ENCODE measurements at places on chromosomes 3 and 15.

GRCh38 chr3:110344487-110344886 lies 727.1 kb upstream of the NECTIN3 start:
- DNase-seq: no peak

GRCh38 chr3:20307383-20307782 lies 121.4 kb upstream of the SGO1 start:
- no peak for DNase-seq

DNA sequence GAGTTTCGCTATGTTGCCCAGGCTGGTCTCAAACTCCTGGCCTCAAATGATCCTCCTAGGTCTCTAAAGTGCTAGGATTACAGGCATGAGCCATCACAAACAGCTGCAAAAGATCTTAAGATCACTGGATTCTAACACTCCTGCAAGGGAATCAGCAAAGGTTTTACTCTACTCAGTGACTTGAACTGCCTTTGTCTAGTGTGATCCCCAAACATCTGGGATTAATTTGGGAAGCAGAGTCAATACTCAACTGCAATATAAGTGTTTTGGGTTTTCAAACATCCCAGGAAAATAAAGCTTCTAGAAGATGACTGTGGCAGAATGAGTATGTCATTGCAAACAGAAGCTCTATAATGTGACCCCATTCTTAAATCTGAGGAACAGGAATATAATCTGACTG lies 7.2 kb downstream of the SPG21 start:
- no peak for DNase-seq

DNA sequence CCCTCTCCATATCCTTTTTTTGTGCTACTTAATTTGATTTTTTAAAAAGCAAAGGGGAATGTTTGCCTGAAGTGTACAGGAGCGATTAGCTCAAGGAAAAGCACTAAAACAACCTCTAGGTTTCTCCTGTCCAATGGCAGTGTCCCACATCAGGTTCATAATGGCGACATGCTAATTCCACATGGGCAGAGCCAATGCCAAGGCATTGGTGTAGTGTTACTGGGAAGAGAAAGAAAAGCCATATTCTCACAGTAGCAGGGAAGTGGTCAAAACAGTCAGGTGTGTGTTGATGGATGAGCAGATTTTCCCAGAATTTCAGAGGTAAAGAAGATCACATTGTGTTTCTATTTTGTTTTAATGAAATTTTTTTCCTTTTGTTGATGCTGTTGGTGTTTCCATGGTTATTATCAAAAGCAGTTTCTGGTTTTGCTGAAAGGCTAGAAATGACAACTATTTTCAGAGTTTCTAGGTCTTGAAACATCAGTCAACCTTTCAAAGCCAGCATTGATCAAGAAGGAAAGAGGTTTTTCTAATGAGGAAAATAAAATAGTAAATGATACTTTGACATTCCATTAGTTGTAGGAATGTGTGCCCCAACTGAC lies 65.2 kb downstream of the FNDC3B start:
- DNase-seq: no peak

DNA sequence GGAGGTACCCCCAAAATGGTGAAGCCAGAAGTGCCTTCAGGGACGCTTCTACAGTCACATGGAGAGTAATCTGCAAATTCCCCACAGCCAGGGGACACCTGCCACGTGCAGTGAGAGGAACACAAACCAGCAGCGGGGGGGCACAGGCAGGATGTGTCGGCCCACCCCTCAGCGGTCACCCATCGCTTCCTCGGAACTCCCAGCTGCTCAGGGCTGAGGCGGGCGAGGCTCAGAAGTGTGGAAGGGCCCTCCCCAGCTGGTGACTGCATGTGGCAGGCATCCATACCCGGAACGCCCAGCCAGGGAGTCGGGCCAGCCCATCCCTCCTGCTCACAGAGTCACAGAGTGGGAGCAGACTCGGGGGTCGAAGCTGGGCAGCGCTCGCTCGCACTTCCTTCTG lies 63.7 kb downstream of the SLC12A8 start:
- DNase-seq: peak; percentile 35

- no peak for DNase-seq
Measured at GRCh38 chr15:65870889-65871533, 1.7 kb downstream of the RAB11A start.

DNA sequence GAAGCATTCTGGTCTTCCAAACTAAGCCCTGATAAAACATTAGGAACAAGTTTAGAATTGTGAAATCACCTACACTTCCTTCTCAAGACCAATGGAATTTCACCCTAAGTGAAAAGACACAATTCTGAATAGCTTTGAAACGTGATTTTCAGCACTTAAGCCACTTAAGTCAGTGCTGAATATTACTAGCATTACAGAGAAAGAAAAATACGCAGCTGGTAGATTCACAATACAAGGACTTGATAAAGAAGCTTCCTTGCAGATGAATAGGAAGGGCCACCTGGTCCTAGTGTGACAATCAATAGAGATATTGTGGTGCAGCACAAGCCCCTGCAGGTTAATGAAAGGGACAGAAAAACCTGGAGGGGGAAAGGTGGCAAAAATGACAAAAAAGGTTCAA lies 353.1 kb upstream of the ALCAM start:
- DNase-seq: no peak

- DNase-seq: no peak
Measured at GRCh38 chr3:88987776-88988175, 119.6 kb upstream of the EPHA3 start.

DNA sequence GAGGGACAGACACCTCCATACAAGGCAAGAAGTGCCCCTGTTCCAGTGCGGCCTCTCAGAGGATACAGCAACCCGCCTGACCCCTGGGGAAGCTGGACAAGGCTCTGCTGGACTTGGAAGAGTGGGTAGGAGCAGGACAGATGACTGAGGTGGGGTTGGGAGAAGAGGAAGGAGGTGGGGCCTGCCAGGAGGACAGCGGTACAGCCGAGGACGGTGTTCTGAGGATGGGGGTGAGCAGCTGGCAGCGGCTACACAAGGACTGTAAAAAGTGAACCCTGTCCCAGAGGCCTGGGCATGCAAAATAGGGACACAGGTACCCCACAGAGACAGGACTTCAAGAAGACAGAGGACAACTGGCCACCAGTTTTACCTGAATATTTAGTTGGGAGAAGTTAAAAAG lies 23.5 kb upstream of the ELP6 start:
- no peak for DNase-seq

GRCh38 chr3:173513123-173513522 lies 115.6 kb downstream of the NLGN1 start:
- DNase-seq: no peak

DNA sequence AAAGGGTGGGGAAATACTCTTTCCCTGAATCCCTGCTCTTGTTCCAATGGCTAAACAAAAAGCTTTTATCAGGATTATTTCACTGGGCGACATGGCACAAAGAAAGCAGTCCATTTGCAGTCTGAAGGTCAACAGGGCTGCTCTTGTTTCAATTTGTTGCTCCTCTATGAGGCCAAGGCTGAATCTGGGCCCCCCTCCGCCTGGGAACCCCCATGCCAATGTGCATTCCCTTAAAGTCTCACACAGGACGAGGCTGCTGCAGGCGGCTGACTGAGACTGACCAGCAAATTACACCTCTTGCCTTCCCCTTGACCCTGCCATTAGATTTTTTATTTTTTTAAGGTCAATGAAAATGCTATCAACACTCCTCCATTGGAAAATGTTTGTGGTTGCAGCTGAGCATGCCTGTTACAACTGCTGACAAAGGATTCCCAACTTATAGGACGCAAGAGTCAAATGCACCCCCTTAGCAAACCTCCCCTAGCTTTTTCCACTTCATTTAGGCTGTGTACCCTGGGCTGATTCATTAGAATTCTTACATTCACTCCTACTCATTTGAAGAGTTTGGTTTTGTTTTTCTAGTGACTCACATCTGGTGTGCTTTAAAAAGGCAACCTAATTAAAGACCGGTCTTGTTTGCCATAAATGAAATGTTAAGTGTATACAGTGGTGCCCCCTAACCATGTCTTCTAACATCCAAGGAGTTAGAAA lies 60.8 kb upstream of the ARHGEF3 start:
- no peak for DNase-seq

DNA sequence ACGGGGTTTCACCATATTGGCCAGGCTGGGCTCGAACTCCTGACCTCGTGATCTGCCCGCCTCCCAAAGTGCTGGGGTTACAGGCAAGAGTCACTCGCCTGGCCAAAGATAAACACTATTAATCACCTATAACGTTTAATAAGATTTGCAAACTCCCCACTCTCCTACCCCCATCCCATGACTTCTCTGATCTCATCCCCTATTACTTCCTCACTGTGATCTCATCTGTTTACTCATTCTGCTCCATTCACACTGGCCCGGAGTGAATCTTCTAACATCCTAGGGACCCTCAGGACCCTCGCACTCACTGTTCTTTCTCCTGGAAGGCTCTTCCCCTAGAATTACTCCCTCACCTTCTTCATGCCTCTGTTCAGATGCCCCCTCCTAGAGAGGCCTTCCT lies 78.9 kb downstream of the DGKG start:
- no peak for DNase-seq

- no peak for DNase-seq
Measured at GRCh38 chr3:155388417-155388816, 94.9 kb upstream of the STRIT1 start.

GRCh38 chr3:148863297-148863696 lies 1.8 kb upstream of the CPA3 start:
- DNase-seq: no peak

- no peak for DNase-seq
Measured at GRCh38 chr15:55499151-55499550, 8.9 kb downstream of the DNAAF4 start.

DNA sequence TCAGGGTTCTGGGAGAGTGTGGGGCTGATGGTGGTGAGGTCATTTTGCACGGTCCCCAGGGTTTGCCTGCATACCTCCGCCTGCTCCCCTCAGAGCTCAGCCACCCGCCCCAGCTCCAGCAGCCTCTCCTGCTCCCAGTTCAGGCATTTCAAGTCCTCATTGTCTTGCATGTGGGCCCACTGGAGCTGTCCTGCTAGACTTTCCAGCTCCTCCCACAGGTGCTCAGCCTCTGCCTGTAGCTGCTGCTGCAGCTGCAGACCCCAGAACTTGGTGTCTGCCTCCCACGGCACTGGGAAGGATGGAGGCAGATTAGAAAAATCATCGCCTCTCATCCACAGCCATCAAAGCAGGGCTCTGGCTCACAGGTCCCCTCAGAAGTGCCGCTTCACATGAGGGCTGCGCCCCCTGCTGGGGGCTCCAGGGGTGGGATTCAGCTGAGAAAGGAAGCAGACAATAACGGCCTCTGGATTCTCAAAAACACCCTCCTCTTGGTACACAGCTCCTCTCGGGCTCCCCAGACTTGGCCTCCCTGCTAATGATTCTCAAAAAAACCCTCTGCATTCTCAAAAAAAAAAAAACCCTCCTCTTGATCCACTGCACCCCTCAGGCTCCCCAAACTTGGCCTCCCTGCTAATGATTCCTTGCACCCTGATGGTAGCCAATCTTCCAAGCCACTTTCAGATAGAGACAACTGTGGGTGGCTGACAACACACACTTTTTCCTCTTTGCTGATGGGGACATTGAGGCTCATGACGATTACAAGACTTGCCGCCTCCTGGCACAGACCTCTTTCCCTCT lies 89.3 kb upstream of the C2CD4B start:
- peak; percentile 29 for DNase-seq

GRCh38 chr3:62667714-62668113 lies 207.5 kb downstream of the CADPS start:
- DNase-seq: no peak

GRCh38 chr3:24048843-24049242 lies 103.8 kb downstream of the NR1D2 start:
- no peak for DNase-seq

GRCh38 chr3:112308151-112308911 lies 14.3 kb upstream of the SLC9C1 start:
- DNase-seq: no peak

DNA sequence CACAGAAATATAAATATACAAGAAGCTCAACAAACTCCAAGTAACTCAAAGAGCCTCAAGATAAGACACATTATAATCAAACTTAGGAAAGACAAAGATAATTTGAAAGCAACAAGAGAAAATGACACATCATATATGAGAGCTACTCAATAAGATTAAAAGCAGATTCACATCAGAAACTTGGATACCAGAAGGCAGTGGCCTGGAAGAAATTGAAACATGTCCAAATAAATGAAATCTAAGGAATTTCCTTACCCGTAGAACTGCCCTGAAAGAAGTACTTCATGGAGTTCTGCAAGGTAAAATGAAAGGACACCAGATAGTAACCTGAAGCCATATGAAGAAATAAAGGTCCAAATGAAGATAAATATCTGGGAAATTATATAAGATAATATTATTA lies 113.9 kb downstream of the LSAMP start:
- no peak for DNase-seq

GRCh38 chr3:65024148-65024547 lies 336.3 kb upstream of the ADAMTS9 start:
- no peak for DNase-seq

GRCh38 chr15:37933666-37934065 lies 774 bp upstream of the TMCO5A start:
- no peak for DNase-seq

GRCh38 chr3:167110901-167111300 lies 269.2 kb downstream of the ZBBX start:
- DNase-seq: no peak

DNA sequence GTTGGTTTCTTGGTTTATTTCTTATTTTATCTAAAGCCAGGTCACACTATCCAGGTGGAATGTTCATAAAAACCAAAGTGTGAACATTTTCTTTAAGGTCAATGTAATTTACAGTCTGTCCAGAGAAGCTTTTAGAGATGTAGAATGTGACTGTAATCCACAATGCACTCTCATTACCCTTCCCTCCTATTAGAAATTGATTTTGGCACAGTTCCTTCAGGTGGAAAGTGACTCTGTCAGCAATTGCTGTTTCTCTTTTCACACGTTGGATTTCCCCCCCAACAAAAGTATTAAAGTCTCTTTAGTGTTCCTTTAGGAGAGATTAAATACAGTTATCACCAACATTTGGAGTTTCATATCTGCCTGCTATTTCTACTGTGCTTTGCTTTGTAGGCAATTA lies 31.6 kb upstream of the COPB2 start:
- no peak for DNase-seq

DNA sequence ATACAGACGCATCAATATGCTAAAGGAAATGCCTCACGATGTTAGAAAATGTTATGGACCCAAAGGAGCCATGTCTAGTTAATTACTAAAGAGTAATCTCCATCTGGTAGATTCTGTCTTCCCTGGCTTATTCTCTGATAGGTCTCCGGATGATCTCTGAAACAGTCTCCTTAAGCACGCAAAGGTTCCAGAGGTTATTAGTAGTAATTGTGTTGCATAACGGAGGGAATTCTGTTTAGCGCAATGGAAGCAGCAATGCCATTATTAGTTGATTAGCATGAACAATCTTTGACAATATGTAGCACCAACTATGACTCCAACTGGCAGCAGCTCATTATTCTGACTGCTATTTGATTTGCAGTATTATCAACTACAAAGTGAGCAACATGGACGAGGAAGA lies 952.5 kb upstream of the SEMA6D start:
- no peak for DNase-seq

GRCh38 chr3:173109143-173109542 lies 31.9 kb downstream of the SPATA16 start:
- no peak for DNase-seq
